ENCODE measurements at places on chromosomes 6 and 20.

DNA sequence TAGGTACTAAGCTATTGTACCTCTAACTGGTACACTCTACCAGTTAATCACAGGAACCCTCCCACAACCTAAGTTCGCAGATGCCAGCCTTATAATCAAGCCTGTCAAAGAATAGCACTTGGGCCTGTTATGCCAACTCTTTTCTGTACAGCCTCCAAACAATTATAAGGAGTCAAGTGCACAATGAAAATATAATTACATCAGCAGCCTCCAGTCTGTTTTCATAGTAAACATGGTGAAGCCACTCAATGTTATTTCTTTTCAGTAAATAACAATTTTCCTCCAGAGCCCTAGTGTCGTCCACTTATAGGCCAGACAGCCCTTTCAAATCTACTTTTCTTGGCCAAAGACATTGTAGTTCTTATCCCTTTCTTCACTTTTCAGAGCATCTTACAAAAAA, 82.7 kb upstream of the CARMIL1 start:
- no peak for DNase-seq

- no peak for DNase-seq
Measured at GRCh38 chr20:1171461-1172093, 13.2 kb downstream of the TMEM74B start.

DNA sequence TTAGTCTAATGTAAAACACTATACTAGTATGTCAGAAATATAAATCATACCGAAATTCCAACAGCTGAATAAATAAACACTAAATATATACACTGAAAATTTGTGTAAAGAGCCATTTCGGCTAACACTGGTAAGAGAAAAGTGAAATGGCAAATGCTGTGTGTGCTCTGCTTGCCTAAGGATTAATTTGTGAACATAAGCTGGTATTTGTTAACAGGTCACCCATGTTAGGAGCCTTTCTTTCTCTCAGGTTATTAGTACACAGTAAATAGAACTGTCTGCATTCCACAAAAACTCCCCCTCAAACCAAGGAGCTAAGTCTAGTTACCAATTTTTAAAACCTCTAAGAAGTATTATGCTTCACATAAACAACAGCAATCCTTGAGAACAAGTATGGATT, 27.0 kb downstream of the ELOVL5 start:
- DNase-seq = no peak

- DNase-seq = no peak
Measured at GRCh38 chr6:119612911-119613381, 263.4 kb upstream of the MAN1A1 start.

GRCh38 chr6:108958900-108959770, 110.9 kb downstream of the ARMC2 start:
- no peak for DNase-seq

- DNase-seq = no peak
Measured at GRCh38 chr20:2745936-2746635, 53.5 kb downstream of the EBF4 start.

DNA sequence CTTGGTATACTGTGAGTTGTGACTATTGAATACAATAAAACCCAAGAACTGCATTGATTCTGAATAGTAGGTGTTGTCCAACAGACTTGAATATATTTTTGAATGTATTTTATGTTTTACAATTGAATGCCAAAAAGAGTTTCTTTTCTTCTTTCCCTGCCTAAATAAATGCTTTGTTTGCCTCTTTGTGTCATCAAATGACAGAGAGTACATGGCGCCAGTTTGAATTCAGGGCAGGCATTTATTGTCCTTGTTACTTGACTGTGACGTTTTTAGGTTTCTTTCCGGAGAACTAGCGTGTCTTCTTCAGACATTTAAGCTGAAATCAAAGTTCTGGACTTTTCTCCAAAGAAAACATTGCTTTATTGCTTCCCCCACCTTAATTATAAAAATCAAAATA, 16.6 kb downstream of the KIF3B start:
- no peak for DNase-seq

DNA sequence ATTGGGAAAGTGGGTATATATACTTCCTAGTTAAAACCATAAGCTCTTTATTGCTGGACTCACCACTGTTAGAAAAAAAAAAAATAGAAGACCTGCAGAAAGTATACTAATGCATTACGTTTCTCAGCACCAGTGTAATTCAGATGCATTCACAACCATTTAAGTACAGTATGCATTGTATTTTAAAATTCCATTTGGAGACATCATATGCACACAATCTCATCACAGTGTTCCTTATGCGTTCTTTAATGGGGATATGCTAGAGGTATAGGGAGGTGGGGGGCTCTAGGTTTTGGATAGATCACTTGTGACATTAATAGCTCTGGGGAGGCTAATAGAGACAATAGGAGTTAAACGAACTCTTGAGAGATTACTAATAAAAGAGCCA, 9.4 kb downstream of the TFAP2A start:
- no peak for DNase-seq

Measured in stimulated activated CD4-positive, alpha-beta T cell treated with anti-CD3 and anti-CD28 coated beads, Interleukin-12 subunit alpha, Interleukin-12 subunit beta, amount 100 ng/mL, for 48 hours (primary cell).